ENCODE measurements at places on chromosomes 11 and 22. TPM values are rescaled to one million over a fixed set of nuclear protein-coding genes. Genes with fewer than 3 reads are reported as not detected.

Gene NRIP3
- total RNA-seq: 0.56 TPM

DNA sequence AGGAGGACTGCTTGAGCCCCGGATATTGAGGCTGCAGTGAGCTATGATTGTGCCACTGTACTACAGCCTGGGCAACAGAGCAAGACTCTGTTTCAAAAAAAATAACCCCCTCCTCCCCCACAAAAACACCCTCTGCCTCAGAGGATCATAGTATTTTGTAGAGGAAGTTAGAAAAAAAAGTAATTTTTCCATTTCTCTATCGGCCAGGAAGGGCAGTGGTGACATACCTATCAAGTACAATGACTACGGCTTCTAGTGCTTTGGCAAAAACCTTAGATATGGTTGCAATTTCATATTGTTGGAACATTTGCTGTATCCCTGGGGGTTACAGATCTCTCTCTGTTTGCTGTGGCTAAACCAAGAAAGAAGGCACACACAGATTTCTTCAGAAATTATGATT lies 28.9 kb downstream of the C2CD3 start:
- no peak for DNase-seq

Gene DDI1
- total RNA-seq: not detected

- DNase-seq: no peak
Measured at GRCh38 chr11:75245356-75246005, 4.9 kb downstream of the TPBGL start.

GRCh38 chr11:11978792-11979487 lies 29.5 kb downstream of the DKK3 start:
- no peak for DNase-seq

GRCh38 chr22:35629406-35630216 lies 12.5 kb upstream of the MB start:
- DNase-seq: peak; percentile 63

Gene CCDC157
- 5.2 TPM for total RNA-seq

Gene TMPRSS4
- 7.9 TPM for total RNA-seq

Gene DLAT
- 26.1 TPM for total RNA-seq

GRCh38 chr11:7645206-7645605 lies 28.1 kb downstream of the CYB5R2 start:
- DNase-seq: no peak

GRCh38 chr11:67320011-67320410 lies 16.7 kb downstream of the SSH3 start:
- DNase-seq: no peak

DNA sequence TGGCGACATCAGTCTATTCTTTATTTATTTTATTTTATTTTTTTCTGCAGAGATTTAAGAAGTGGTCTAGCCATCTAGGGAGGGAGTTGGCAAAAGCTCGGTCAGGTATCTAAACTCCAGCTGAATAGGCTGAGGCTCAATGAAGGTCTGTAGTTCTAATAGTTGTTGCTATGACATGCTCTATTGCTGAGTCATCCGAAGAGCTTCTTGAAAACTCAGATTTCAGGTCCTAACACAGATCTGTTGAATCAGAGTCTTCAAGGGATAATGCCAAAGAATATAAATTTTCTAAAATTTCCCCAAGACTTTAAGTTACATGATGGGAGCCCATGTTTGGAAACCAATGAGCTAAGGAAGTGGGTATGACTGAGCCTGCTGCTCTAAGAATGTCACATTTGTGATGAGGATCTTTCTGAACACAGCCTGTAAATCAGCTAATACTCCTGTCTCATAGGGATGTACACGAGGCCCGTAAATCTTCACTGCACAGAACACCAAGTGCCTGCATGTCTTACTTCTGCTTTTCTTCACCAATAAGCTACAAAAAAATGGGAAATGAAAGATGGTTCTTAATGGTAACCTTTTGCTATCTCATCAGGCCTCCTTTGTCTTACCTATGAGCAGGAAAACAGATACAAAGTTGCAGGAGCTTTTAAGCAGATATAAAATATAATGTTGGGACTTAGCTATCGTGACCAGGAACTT lies 901.4 kb upstream of the API5 start:
- no peak for DNase-seq

GRCh38 chr11:64619196-64619595 lies 28.2 kb downstream of the SLC22A12 start:
- DNase-seq: peak; percentile 62

Gene GUCY1A2
- total RNA-seq: 23.5 TPM

Measured in lower lobe of right lung (tissue), 2 donors.